ENCODE measurements at places on chromosomes 11 and 22.

DNA sequence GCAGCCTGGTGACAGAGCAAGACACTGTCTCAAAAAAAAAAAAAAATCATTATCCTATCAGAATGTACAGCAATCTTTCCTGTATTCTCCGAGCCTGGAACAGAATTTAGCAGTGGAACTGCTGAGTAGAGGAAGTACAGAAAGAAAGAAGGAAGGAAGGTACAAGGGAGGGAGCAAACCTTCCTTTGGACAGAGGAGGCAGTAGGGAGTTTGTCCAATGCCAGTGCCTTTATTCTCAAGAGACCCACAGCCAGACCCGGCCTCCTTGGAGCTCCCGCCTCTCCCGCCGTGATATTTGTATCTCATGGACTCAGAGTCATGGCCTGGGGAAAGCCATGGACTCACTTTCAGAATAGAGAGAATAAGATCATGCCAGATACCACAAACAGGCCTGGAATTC lies 37.7 kb upstream of the LRRC55 start:
- no peak for DNase-seq

- no peak for DNase-seq
Measured at GRCh38 chr11:120994091-120994859, 29.6 kb upstream of the TBCEL start.

DNA sequence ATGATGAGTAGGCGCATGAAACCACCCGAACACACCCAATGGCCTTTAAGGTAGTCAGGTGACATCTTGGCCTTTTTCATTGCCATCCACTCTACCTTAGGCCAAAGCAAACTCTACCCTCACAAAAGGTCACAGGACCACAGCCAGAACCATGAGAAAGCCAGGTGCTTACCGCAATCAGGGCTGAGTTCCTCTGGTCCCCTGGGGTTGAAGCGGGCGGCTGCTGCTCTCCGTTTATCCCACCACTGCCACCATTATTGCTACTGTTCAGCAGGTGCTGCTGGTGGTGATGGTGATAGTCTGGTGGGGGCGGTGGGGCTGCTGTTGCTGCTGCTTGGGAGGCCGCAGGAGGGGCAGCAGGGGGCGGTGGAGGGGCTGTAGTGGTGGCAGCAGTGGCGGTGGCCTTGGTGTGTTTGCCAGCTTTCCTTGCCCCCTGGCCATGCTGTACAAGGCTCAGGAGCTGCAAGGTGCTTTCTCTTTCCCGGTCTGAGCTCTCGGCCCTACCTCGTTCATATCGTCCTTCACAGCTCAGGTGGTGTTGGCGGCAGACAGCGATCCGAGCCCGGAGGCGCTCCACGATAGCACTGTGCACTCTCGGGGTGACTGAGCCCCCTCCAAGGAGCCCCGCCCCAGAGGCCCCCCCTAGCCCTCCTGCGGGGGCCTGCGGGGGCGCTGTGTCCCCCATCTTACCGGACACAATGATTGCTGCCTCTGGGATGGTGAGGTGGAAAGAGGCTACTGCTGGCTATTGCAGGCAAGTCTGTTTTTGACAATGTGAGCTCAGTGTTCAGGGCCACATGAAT lies 1.6 kb downstream of the MAML2 start:
- DNase-seq, result no peak

DNA sequence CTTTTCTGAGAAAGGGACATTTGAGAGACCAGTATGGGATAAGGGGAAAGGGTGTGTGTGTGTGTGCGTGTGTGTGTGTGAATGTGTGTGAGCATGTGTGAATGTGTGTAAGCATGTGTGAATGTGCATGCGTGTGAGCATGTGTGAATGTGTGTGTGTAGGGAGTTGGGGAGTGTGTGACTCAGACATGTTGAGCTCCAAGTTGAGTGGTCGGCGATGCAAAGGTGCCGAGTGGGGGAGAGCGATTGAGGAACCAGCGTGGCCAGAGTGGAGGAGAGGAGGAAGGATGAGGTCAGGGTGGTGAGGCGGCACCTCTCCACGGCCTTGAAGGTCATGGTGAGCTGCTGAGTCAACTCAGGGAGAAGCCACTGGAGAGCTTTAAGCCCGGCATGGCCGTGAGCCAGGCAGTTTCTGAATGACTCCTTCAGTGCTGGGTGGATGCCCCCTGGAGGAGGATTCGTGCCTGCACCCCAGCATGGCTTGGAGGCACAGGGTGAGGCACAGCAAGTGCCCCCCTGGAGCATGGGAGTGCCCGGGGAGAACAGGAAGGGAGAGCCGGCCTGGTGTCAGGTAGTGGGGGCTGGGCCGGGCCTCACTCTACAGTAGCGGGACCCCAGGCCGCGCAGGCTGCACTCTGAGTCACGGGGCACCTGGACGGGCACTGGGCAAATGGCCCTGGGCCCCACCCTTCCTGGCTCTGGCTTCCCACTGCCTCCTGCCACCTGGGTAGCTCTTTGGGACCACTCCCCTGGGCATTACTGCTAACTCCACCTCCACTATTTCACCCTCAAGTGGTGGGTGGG lies 8.2 kb upstream of the CCDC88B start:
- no peak for DNase-seq

GRCh38 chr11:105673089-105673488 lies 63.2 kb downstream of the GRIA4 start:
- DNase-seq, result no peak

GRCh38 chr11:45079075-45079444 lies 67.4 kb upstream of the PRDM11 start:
- DNase-seq, result no peak

- no peak for DNase-seq
Measured at GRCh38 chr11:36350137-36350513, 54.0 kb downstream of the PRR5L start.

All from NCI-H748 treated with DMSO at 0.1 percent for 48 hours (cell line).